ENCODE measurements at places on chromosomes 13 and 19. TPM values are rescaled to one million over a fixed set of nuclear protein-coding genes. Genes with fewer than 3 reads are reported as not detected.

DNA sequence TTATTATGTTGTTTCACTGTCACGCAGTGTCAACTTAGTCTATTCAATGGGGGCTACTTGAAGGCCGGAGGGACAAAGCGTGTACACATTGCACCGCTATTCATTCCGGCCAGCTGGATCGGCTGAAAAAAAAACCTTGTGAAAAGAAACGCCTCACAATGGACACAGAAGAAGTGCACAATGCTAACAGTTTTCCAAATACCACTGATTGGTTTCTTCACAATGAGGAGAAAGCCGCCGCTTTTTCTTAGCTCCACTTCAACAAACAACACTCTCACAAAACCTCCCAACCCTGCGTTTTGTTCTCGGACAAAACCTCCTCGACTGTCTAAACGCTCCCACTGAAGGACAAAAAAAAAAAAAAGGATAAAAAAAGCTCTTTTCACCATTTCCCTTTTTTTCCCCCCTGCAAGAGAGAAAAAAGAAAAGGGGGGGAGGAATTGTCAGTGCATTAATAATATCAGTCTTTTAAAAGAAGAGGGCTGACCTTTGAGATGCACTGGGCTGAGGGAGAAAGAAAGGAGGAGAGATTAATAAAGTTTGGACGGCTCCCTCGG, 5.4 kb downstream of the SOX21 start:
- DNase-seq = no peak

- DNase-seq = peak; percentile 78
Measured at GRCh38 chr13:78586706-78587105, 16.6 kb downstream of the POU4F1 start.

GRCh38 chr19:718251-718951, 9.7 kb downstream of the PALM start:
- DNase-seq = no peak

- DNase-seq = no peak
Measured at GRCh38 chr13:34356686-34357434, 538.9 kb downstream of the RFC3 start.

DNA sequence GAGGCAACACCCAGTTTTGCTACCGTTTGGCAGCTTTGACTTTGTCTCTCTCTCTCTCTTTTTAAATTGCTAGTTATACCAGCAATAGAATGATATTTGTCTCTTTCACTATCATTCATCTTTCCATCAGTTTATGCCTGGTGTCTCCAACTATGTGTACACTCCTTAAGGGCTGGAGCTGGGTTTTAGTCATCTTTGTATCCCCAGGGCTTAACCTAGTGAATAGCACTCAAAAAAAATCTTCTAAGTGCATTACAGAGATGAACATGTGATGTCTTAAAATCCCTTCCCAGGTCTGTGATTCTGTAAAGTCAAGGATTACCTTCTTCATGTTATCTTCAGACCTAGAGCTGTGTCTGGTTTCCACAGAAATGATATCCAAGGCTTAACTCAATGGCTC, 7.8 kb upstream of the UBL3 start:
- DNase-seq = peak; percentile 30

- no peak for DNase-seq
Measured at GRCh38 chr13:112984501-112984900, 15.5 kb downstream of the MCF2L start.

GRCh38 chr19:4891066-4891465, 11.6 kb downstream of the ARRDC5 start:
- no peak for DNase-seq

GRCh38 chr19:43776286-43776685, 4.5 kb downstream of the KCNN4 start:
- DNase-seq = no peak

DNA sequence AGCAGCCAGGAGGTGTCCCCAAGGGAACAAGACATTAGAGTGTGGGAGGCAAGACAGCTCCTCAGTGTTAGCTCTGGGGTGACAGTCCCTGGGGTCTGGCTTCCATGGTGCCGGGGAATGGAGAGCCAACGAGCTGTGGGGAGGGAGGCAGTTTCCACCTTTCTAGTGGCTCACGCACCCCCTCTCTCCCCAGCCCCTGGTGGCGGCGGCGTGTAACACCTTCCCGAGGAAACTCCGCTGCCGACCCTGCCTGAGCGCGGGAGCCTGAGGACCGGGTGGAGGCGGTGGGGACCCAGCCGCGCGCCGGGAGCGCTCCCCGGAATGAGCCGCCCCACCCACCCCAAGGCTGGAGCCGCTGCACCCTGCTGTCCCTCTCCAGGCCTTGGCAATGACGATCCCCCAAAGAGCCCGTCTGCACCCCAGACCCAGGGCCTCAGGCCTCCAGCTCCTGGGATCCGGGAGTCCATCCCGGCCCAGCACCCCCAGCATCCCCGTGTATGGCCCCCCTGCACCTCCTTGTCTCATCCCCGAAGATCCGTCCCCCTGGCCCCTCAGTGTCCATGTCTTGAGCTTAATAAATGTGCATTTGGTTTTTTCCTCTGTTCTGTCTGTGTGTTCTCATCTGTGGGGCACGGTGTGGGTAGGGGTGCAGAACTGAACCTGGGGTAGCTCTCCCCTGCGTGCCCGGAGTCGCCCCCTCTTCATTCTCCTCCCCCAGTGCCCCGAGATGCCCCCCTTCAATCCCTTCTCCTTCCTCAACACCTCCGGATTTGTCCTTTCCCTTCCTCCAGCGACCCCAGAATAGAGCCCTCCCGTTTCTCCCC, 622 bp upstream of the FXYD5 start:
- DNase-seq = no peak

DNA sequence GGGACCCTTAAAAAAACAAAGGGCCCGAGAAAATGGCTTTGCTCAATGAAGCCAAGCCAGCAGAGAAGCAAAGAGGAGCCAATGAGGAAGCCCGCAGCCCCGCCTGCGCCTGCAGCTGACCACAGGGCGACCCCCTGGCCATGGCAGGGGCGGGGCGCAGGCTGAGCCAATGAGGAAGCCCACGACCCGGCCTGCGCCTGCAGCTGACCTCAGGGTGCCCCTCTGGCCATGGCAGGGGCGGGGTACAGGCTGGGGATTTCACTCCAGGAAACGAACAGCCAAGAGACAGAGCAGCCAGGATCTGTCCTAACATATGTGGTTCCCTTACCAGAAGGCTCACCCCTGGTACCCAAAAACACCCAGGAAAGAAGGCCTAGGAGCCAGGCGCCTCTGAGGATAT, 101.4 kb downstream of the STK24 start:
- DNase-seq = no peak

GRCh38 chr13:101649488-101650126, 197.1 kb downstream of the ITGBL1 start:
- no peak for DNase-seq

DNA sequence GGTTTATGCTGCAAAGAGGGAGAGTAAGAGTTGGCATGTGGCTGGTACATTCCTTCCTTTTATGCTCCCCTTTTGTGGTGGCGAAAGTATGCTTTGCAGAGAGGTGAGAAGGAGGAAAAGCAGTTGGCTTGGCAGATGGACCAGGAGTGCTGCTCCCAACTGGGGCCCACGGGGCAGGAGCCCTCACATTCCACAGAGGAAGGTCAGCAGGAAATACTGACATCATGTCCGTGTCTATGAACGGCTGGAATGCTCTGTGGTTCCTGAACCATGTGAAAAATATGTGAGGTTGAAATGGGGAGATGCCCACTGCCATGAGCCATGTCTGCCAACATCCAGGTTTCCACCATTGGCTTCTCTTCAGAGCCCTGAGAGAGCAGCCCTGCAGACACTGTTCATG, 33.3 kb upstream of the GAS6 start:
- no peak for DNase-seq

GRCh38 chr19:33904681-33905080, 108.0 kb downstream of the KCTD15 start:
- DNase-seq = no peak

The FLT3LG gene
- 0.37 TPM for total RNA-seq

All from SK-MEL-5 (cell line).